ENCODE measurements at places on chromosomes 1 and 21.
A peak's percentile ranks its signal among the peaks of the same experiment; 100 is the strongest.

DNA sequence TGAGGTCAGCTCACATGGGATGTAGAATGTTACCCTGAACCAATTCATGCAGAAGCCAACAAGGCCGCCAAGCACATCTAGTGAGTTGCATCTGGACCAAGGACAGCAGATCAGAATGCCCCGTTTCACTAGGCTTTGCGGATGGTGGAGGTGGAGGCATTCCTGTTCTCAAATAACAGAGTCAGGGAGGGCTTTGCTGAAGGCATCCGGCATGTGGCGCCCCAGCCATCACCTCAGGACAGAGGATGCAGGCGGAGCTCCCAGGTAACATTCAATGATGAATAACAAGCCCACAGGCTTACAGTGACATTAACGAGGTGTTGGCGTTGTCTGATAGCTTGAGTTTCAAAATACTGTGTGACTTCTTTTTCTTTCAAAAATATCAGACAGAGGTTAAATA, 476.2 kb downstream of the CAMTA1 start:
- no peak for DNase-seq

DNA sequence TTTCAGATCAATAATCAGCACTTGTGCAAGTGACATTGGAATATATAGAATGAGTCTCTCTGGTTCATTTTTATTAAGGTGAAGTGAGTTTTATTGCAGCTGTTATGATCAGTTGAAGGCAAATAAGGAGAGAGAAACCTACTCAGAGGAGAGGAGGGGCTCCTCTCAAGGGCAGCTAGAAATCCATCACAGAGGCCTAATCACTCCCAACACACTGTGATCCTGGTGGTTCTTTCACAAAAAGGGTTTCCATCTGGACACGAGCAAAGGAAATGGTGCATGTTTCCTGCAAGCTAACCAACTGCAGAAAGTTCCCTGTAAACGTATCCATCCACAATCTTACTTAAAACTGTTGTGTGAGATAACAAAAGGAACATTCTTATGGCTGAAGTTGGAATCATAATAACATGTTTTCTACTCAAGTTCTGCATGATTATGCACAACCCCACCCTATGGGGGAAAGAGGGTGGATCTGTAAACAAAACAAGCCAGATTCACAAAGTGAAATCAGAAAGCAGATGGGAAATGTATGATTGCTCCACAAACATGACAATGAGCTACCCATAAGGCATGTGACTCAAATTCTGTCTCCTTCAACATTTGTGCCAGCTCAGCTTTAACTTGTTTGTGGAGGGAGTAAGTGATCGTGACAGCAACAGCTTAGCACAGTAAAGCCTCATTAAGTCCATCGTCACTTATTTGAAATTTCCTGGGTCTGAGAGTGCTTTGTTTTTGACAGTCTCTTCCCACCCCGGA, 141.2 kb upstream of the ST6GALNAC5 start:
- DNase-seq, result no peak

GRCh38 chr1:23184212-23184934, 15.7 kb upstream of the LUZP1 start:
- DNase-seq, result peak; percentile 39

DNA sequence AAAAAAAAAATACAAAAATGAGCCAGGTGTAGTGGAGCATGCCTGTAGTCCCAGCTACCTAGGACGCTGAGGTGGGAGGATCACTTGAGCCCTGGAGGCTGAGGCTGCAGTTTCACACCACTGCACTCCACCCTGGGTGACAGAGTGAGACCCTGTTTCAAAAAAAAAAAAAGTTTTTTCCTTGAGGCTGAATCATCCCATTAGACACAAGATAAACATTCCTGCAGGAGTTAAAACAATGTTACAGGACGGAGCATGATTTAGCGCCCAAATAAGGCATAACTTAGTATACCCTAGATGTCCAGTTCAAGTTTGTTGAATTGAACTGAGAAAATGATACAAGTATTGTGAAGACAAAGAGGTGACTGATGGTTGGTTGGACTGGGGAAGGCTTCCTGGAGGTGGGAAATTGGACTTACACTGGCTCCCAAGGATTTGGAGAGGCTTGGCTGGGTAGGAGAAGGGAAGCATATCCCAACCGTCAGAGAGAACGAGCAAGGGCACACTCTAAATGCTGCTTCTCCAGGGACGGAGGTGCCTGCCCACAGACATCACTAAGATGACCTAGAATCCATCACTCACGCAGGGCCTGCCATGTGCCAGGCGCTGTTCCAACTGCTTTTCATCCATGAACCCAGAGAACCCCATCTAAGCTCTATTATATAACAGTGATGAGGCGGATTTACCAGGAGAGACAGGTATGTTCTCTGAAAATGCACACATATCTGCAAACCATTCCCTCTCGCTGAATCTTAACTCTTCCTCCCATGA, 610.6 kb downstream of the KIF26B start:
- no peak for DNase-seq

DNA sequence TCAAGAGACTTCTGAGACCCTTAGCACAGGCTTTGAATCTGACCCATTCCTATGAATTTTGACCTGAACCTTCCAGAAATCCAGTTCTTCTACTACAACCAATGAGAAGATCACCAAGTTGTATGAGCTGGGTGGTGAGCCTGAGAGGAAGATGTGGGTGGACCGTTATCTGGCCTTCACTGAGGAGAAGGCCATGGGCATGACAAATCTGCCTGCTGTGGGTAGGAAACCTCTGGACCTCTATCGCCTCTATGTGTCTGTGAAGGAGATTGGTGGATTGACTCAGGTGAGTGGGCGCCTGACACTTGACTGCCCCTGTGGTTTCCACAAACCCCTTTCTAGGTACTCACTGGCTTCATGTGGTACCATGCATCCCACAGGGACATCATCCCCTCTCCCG, 20.0 kb upstream of the PIGV start:
- DNase-seq, result no peak

- DNase-seq, result no peak
Measured at GRCh38 chr1:20558191-20558590, 5.8 kb downstream of the FAM43B start.

DNA sequence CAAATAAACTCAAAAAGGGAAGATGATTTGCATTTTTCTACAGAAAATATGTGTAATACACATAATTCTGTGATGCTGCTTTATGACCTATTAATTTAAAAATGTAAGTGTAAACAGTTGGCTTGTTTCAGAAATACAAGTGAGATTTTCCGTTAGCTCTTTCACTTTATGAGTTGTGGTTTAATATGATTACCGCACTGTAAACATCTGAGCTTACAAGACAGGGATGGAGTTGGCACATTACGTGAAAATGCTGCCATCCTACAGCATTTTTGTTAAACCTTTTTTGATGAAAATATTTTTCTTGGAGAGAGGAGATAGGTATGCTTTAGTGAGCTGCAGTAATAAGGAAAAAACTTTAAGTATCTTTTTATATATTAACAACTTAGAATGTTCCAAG, 426.8 kb upstream of the ADAMTS5 start:
- DNase-seq, result no peak

DNA sequence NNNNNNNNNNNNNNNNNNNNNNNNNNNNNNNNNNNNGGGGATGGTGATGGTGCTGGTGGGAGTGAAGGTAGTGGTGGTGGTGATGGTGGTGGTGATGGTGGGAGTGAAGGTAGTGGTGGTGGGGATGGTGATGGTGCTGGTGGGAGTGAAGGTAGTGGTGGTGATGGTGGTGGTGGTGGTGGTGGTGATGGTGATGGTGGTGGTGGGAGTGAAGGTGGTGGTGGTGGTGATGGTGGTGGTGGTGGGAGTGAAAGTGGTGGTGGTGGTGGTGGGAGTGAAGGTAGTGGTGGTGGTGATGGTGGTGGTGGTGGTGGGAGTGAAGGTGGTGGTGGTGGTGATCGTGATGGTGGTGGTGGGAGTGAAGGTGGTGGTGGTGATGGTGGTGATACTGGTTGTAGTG, 93.6 kb downstream of the CRYAA start:
- no peak for DNase-seq

GRCh38 chr1:36372617-36373016, 13.1 kb downstream of the STK40 start:
- no peak for DNase-seq

DNA sequence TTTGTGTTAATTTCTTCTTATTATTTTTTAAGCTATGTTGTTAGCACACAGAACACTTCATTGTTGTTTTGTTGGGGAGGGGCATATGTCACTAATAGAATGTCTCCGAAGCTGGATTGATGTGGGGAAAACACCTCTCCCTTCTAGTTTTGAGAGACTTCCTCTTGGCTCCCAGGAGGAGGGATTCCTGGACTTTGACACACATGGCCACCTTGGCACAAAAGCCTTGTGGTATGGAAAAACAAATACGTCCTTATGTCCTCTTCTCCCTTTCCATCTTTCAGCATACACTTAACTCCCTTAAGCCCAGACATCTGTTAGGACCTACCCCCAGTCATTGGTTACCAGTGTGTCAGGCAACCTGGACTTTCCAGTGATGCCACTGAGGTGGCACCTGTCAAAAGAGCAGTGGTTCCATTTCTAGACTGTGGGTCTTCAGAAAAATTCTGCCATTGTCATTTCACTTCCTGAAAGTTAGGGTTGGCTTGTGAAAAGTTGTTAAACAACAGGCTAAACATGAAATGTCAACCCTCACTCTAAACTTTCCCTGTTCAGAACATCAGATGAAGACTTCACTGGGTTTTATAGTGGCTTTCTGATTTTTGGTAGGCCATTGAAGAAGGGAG, 12.5 kb upstream of the ABCB10 start:
- DNase-seq, result no peak

DNA sequence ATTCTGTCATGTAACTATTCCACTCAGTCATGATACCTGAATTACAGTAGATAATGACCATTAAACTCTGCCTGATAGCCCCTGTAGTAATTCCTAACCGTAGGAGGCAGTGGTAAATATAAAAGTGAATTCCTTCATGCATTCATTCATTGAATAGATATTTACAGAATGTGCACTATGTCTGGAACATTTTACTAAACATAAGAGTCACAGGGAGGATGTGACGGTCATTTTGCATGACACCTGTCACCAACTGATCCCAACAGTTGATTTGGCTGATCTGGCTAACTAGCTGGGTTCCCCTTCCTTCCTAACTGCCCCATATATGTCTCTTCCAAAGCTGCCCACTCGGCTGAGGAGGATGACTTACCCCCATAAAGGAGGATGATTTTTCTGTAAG, 2.2 kb upstream of the RNPC3 start:
- DNase-seq, result no peak

All from stimulated activated naive CD8-positive, alpha-beta T cell treated with anti-CD3 and anti-CD28 coated beads, Interleukin-15, amount 100 ng/mL, for 72 hours (primary cell).